Pancreas (tissue), 10 donors: ENCODE measurements at places on chromosomes 7 and 10. TPM values are rescaled to one million over a fixed set of nuclear protein-coding genes. Genes with fewer than 3 reads are reported as not detected.

- H3K36me3 ChIP-seq = no peaks in the 10 kb centered on the region
- no peaks in the 10 kb centered on the region for H3K4me1 ChIP-seq
- H3K27me3 ChIP-seq = no peaks in the 10 kb centered on the region
- no peak overlapping the region for H3K4me3 ChIP-seq
Observed at GRCh38 chr7:37038706-37039105, 314.4 kb upstream of the AOAH start.

DNA sequence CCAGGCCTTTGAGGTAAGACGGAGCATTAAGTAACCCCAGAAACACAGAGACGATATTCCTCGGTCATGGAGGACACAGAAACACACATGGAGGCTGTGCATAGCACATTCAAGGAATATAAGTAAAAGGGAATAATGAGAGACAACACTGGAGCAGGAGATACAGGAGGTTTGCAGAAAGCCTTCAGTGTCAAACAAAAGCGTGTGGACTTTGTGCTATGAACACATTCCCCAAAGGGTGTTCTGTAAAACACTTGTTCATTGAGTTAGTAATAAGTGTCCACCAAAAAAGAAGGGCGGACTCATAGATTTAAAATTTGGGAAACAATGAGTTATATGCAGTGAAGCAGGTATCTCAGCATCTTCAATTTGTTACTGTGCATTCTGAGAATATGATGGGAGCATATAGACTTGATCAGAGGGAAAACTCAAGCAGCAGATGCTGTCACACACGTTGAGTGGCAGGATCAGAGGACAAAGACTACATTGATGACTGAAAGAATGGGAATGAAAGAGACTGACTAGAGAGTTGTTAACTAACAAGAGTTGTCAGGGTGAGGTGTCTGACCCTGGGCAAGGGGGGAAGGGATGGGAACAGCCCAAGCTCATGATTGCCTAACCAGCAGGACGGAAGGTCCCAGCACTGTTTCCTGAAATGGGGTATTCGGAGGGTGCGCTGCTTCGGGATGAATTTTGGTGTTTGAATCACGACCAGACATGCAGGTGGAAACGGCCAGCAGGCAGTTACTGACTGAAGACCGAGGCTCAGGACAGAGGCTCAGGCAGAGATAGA is 85.2 kb upstream of the VIPR2 start:
- H3K4me1 ChIP-seq = no peaks in the 10 kb centered on the region
- H3K27ac ChIP-seq = no peak overlapping the region
- H3K36me3 ChIP-seq = no peaks in the 10 kb centered on the region
- H3K4me3 ChIP-seq = no peak overlapping the region
- H3K27me3 ChIP-seq = no peaks in the 10 kb centered on the region

GRCh38 chr7:27249724-27250556 is 7.3 kb downstream of the EVX1 start:
- H3K27ac ChIP-seq = no peak overlapping the region
- peaks cover 4% of the 10 kb centered on the region for H3K27me3 ChIP-seq
- no peak overlapping the region for H3K4me3 ChIP-seq
- DNase-seq = no peak
- H3K4me1 ChIP-seq = peaks cover 8% of the 10 kb centered on the region

- no peaks in the 10 kb centered on the region for H3K4me1 ChIP-seq
- H3K27ac ChIP-seq = no peak overlapping the region
- no peak overlapping the region for H3K4me3 ChIP-seq
- no peak for DNase-seq
- no peaks in the 10 kb centered on the region for H3K27me3 ChIP-seq
Observed at GRCh38 chr10:119688033-119688508, 36.9 kb downstream of the BAG3 start.

DNA sequence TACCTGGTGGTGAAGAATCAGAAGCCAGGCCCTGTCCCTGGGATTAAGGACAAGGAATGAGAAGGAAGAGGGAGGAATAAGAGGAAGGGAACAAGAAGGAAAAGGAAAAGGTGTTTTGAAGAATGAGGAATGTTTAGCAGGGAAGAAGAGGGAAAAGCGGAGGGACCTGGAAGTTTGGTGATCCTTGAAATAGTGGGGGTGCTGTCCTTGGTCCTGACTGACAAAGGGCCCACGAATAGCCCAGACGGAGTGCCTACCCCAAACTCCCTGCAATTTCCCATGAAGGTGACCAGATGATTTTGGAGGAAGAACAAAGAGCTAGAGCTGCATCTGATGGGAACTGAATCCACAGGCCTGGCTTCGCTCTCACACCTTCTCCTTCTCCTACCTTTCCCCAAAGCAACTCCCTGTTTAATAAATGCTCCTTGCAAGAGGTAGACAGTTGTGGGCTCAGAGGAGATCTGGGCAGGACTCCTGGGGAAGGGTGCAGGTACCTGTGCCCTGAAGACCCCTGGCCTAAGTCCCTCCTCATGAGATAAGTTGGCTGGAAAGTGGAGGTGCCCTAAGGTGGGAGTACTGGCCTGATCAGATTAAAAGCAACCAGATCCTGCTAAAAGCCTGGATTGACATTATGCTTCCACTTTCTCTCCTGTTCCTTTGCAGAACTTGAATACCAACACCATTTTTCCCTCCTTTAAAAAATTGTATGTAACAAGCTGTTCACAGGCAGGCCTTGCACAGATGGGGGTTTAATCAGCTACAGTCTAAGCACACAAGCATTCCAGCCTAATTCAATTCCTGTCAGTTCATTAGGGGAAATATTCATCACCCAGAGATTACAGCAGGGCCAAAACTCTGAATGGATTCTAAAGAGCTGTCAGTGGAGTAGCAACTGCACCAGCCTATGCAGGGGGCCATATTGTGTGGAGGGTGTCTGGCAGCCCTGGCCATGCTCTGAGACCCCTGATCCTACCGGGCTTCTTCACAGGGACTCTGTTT is 19.4 kb downstream of the KAZALD1 start:
- H3K27me3 ChIP-seq = no peaks in the 10 kb centered on the region
- no peak overlapping the region for H3K4me3 ChIP-seq
- no peaks in the 10 kb centered on the region for H3K36me3 ChIP-seq

DNA sequence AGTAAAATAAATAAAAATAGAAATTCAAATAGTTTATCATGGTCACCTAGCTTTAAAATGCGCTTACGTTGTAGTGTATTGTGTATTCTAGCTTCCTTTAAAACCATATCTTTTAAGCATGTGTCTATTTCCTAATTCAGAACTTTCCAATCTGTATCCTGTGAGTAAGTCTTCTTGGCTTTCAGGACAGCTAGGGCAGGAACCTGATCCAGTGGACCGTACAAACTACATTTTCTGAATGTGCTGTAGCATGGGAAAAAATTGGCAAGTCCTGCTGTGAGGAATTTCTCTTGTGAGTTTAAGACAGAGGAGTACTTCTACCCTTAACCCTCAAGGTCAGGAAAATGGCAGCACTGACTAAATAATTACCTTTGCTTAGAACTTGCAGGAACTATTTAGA is 12.1 kb downstream of the OPN1SW start:
- no peak overlapping the region for H3K27ac ChIP-seq
- DNase-seq = no peak
- H3K4me3 ChIP-seq = no peak overlapping the region

- DNase-seq = peak; percentile 61
- no peak overlapping the region for H3K27ac ChIP-seq
- no peaks in the 10 kb centered on the region for H3K27me3 ChIP-seq
- no peaks in the 10 kb centered on the region for H3K4me1 ChIP-seq
Observed at GRCh38 chr7:22192801-22193200, 164.2 kb downstream of the RAPGEF5 start.

GRCh38 chr7:41954976-41955375 is 252.1 kb upstream of the INHBA start:
- H3K36me3 ChIP-seq = no peaks in the 10 kb centered on the region
- H3K4me1 ChIP-seq = peaks cover 6% of the 10 kb centered on the region
- DNase-seq = no peak

DNA sequence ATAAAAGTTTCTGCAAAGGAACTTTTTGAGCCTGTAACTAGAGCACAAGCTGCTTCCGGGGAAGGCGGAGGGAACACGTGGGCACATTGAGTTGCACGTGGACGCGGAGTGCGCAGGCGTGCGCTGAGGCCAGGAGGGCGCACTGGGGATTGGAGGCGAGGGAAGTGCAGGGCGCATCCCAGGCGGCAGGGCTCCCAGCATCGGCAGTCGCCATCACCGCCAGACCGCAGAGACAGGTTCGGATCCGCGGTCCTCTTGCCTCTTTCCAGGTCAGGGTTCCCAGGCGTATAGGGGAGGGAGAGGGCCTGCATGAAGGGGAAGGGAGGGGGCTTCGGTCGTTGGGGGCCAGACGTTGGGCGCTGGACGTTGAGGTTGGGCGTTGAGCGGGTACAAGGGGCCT is at the start of gene TDRD1:
Gene TDRD1, plus strand, starts transcription at position 206 of the 400 bp plus-strand sequence. CDS start 8,479 bp downstream, outside the sequence.
- no peak within 1 kb of the TSS for H3K27ac ChIP-seq
- DNase-seq = peak; percentile 32
- peaks cover 8% of the 10 kb centered on the region for H3K4me1 ChIP-seq
- H3K27me3 ChIP-seq = no peaks in the 10 kb centered on the region
- H3K4me3 ChIP-seq = no peak within 1 kb of the TSS
- H3K36me3 ChIP-seq = no peaks in the 10 kb centered on the region

DNA sequence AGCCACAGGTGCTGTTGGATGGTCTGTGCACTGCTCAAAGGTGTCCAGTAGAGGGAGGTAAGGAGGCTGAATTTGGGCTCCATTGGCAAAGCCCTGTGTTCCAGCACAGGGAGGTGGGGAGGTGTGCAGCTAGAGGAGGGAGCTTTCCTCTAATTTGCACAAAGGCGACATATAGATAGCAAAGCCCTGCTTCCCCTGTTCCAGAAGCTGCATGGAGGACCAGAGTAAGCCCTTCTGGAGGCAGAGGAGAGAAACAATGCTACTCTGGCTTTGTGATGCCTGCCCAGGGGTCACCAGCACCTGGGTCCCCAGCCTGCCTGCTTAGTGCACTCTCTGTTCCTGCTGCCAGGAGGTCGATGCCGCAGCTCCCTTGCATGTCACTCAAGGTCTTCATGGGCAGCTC is 3.4 kb upstream of the ARHGAP22 start:
- DNase-seq = peak; percentile 13
- no peaks in the 10 kb centered on the region for H3K4me1 ChIP-seq
- no peaks in the 10 kb centered on the region for H3K27me3 ChIP-seq
- no peak overlapping the region for H3K4me3 ChIP-seq
- H3K27ac ChIP-seq = no peak overlapping the region

GRCh38 chr10:71082960-71083715 is 129.2 kb upstream of the UNC5B start:
- H3K4me3 ChIP-seq = no peak overlapping the region
- no peak for DNase-seq
- H3K27ac ChIP-seq = no peak overlapping the region
- H3K27me3 ChIP-seq = no peaks in the 10 kb centered on the region
- H3K36me3 ChIP-seq = no peaks in the 10 kb centered on the region

- no peaks in the 10 kb centered on the region for H3K27me3 ChIP-seq
- no peak overlapping the region for H3K27ac ChIP-seq
- DNase-seq = no peak
- H3K4me1 ChIP-seq = no peaks in the 10 kb centered on the region
Observed at GRCh38 chr7:112546723-112547513, 66.1 kb downstream of the LSMEM1 start.

DNA sequence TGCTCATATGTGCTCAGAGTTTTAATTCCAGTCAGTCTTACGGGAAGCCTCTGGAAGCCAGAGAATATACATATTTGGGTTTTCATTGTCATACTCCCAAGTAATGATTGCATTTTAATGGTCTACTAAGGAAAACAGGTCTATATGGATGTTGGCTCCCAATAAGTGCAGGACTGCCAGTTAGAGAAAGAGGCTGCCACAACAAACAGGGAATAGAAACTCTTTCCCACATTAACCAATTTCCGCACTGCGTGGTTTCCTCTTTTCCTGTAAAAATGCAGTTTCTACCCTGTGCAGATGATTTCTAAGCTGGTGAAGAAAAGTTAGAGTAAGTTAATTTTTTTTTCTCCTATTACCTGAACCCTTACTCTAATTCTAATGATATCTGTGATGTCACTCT is 78.2 kb downstream of the CCSER2 start:
- H3K36me3 ChIP-seq = no peaks in the 10 kb centered on the region
- H3K4me1 ChIP-seq = no peaks in the 10 kb centered on the region
- H3K27me3 ChIP-seq = no peaks in the 10 kb centered on the region
- H3K27ac ChIP-seq = no peak overlapping the region

- H3K27ac ChIP-seq = no peak overlapping the region
- no peaks in the 10 kb centered on the region for H3K4me1 ChIP-seq
- no peak for DNase-seq
- no peaks in the 10 kb centered on the region for H3K36me3 ChIP-seq
Observed at GRCh38 chr7:149310113-149310836, 48.3 kb downstream of the ZNF783 start.

- no peak overlapping the region for H3K27ac ChIP-seq
- DNase-seq = no peak
- H3K4me1 ChIP-seq = no peaks in the 10 kb centered on the region
- H3K36me3 ChIP-seq = peaks cover 23% of the 10 kb centered on the region
- H3K4me3 ChIP-seq = no peak overlapping the region
Observed at GRCh38 chr7:102407910-102408309, 11.7 kb downstream of the PRKRIP1 start.

DNA sequence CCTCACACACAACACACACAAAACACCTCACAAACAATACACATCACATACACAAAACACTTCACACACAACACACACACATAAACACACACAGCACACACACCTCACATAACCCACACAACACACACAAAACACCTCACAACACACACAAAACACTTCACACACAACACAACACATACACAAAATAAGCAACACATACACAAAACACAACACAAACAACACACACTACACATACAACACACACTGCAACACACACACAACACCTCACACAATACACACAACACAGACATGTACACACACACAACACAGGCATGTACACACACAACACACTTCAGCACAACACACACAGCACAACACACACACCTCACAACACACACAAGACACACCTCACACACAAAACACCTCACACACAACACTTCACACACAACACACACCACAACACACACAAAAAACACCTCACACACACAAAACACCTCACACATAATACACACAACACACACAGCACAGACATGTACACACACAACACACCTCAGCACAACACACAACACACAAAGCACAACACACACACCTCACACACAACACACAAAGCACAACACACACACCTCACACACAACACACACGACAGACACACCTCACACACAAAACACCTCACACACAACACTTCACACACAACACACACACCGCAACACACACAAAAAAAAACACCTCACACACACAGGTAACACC is 107.5 kb downstream of the TNS3 start:
- H3K4me1 ChIP-seq = peaks cover 70% of the 10 kb centered on the region
- no peaks in the 10 kb centered on the region for H3K27me3 ChIP-seq
- H3K27ac ChIP-seq = peak overlapping the region; percentile 84
- no peak for DNase-seq
- H3K36me3 ChIP-seq = no peaks in the 10 kb centered on the region

- H3K4me3 ChIP-seq = no peak overlapping the region
- no peak for DNase-seq
- H3K4me1 ChIP-seq = no peaks in the 10 kb centered on the region
- no peak overlapping the region for H3K27ac ChIP-seq
- H3K36me3 ChIP-seq = no peaks in the 10 kb centered on the region
- no peaks in the 10 kb centered on the region for H3K27me3 ChIP-seq
Observed at GRCh38 chr10:33441561-33441960, 107.1 kb upstream of the NRP1 start.

The FAM25G gene
- not detected for total RNA-seq

The KAZALD1 gene
- 1.3 TPM for total RNA-seq

The RTKN2 gene
- 0.28 TPM for total RNA-seq

The TMEM184A gene
- 27.5 TPM for total RNA-seq

The CRTAC1 gene
- total RNA-seq = 0.37 TPM

The NPFFR1 gene
- not detected for total RNA-seq

The TLL2 gene
- total RNA-seq = 0.31 TPM

The UCMA gene
- not detected for total RNA-seq

The HTR5A gene
- not detected for total RNA-seq

The CCDC146 gene
- 7.1 TPM for total RNA-seq

The RGS10 gene
- total RNA-seq = 15.9 TPM

The EFCAB10 gene
- not detected for total RNA-seq

The MLXIPL gene
- total RNA-seq = 25.2 TPM

The NANOS1 gene
- total RNA-seq = 1.9 TPM
